IPS-NIHi11 (cell line): ENCODE measurements at places on chromosomes 2 and 18.

DNA sequence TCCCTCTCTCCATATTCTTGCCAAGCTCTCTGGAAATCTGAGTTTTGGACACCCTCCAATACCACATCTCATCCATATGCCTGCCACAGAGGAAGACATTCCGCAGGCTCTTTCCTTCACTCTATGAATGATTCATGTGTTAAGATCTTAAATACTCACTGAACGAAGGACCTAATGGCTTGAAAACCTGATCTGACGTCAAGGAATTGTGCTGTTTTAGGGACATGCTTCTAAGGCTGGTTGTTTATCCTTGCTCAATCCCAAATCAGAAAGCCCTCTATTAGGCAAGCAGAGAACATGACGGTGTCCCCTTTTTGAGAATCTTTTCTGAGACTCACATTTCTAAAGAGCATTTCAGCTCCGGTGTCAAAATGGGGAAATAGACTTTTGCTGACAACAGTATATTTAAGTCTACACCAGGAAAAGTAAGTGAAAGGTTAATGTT is 83.7 kb upstream of the GALNT5 start:
- no peak for DNase-seq

DNA sequence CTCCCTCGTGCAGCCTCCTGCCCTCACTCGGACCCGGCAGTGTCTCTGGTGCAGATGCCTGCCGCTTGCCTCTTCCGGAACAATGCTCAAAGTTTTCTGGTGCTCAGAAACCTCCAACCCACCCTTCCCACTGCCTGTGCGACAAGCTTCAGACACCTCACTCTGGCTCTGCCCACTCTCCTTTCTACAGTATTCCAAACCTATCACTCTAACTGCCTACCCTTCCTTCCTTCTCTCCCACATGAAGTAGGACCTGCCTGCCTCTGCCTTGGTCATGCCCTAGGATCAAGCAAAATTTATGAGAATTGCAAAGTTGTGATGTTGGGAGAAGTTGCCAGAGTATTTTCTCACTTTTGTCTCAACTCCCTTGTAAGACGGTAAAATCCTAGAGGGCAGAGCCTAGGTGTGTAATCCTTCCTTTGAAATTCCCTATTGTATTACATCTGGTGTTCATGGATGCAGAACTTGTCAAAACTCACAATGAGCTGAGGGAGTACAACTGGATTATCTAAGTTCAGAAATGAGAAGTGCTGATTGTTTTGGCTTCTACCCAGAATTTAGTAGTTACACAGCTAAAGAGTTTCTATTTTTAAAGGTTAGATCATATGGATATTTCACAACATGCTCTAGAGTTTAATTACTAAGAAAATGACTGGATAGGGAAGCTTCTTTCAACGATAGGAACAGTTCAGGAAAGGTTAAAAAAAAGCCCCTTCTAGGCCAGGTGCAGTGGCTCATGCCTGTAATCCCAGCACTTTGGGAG is 7.2 kb downstream of the NPC1 start:
- DNase-seq, result no peak

GRCh38 chr2:121098556-121098955 is 186.4 kb downstream of the TFCP2L1 start:
- no peak for DNase-seq

GRCh38 chr2:155372969-155373368 is 674.5 kb downstream of the KCNJ3 start:
- no peak for DNase-seq

DNA sequence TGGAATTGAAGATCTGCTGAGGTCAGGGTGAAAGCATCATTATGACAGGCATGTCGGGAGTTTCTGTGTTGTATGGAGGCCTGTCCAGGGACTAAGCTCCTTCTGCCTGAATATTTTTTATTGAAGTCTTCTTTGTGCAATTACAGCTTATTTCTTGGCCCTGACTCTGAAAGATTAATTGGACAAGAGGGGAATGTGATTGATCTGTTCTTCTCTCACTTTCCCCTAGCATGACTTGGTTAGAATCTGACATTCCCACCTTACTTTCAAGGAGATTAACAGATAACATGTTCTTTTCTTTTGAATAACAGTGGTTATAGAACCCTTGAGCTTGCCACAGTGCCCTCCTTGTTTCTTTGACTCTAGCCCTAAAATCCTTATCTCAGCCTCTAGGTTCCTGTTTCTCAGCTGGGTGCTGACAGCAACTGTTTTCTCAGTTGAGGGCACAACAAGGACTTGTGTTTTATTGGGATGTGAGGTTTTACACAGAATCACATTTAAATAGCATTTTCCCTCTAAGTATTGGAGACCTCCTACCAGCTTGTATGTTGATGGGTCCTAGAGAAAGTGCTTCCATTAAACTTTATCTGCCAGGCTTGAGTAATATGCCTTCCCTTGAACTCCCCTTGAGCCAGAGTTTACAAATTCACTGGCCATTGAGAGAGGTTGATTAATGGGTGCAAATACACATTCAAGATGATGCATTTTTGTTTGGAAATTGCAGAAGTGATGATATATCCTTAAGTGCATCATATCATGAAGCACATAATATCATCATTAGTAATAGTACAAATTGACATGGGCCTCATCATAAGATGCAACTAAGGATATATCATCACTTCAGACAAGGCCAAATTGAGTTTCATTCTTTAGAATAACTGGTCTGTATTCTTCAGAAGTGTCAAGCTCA is 12.5 kb downstream of the TTLL4 start:
- DNase-seq, result no peak
